ENCODE measurements at places on chromosomes 5 and 9. TPM values are rescaled to one million over a fixed set of nuclear protein-coding genes. Genes with fewer than 3 reads are reported as not detected.

The C1QTNF2 gene
- 12.3 TPM for total RNA-seq

DNA sequence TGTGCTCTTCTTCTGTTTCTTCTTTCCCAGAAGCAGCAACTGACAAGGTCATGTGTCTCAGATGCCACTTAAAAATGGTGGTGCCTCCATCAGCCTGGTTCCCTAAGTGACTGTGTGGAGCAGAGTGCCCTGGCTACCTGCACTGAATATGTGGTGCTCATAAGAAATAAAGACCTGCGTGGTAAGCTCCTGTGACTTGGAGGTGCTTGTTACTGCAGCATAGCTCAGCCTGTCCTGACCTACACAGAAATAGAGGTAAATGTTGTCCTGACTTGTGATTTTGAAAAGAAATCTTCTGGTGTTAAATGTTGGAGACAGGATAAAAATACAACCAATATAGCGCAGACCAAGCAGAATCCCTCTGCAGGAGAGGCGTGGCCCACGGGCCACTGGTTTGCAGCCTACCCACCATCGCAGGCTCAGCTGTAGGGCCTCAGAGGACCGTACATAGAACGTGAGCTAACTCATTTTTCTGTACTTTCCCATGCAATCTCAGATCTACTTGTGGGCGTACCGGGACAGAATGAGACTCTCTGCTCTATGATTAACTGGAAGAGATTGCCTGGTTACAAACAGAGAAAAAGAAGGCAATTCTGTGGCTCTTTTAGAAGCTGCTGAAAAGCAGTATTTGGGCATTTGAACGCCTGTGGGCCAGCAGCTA lies 79.4 kb upstream of the UNC5A start:
- no peak for DNase-seq

The NSG2 gene
- 3.1 TPM for total RNA-seq

- DNase-seq, result no peak
Measured at GRCh38 chr5:94066437-94067207, 325.2 kb upstream of the POU5F2 start.

DNA sequence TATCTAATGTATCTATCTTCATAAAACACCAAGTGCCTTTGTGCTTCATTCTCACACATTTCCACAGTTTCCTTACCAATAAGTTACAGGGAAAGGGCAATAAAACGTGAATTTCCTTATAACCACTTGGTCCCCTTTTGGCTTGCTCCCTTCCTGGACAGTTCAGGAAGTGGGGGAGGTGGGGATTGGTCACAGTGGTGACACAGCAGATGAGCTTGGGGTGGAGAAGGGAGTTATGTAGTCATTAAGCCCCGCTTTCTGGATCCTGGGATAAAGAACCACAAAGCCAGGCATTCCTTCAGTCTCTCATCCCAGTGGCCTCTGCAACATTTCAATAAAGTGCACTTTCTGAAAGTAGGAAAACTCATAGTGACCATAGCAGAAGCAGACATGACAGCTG lies 47.1 kb upstream of the FYB1 start:
- no peak for DNase-seq

The KIF20A gene
- 16.3 TPM for total RNA-seq

The PCBD2 gene
- 5.7 TPM for total RNA-seq

The NREP gene
- 240 TPM for total RNA-seq

DNA sequence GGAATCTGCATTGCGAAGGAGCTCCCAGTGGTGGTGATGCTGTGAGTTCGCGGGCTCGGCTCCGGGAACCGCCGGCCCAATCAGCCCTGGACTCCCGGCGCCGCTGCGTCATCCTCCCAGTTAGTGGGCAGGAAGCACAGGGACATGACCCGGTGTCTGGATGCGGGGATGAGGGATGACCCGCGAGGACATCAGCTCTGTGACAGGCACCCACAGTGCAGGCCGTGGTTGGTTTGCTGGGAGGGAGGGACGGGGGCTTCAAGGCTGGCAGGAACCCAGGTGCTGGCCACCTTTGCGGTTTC lies 996 bp downstream of the NXNL2 start:
- no peak for DNase-seq

GRCh38 chr5:135435467-135436330 lies 11.4 kb downstream of the DCANP1 start:
- no peak for DNase-seq

The LCN12 gene
- total RNA-seq, result not detected

The FOXD1 gene
- 1.4 TPM for total RNA-seq

- DNase-seq, result no peak
Measured at GRCh38 chr9:117596678-117597077, 107.5 kb upstream of the TLR4 start.

The MINAR2 gene
- not detected for total RNA-seq
